ENCODE measurements at places on chromosomes 11 and 22.

- DNase-seq: peak; percentile 88
Measured at GRCh38 chr22:39170825-39171622, 18.5 kb upstream of the CBX7 start.

GRCh38 chr22:46074771-46075551 is 75.4 kb upstream of the PPARA start:
- DNase-seq: peak; percentile 33

- DNase-seq: no peak
Measured at GRCh38 chr11:34067383-34068065, 16.0 kb downstream of the CAPRIN1 start.

GRCh38 chr11:74142624-74143023 is 28.2 kb downstream of the C2CD3 start:
- no peak for DNase-seq

- DNase-seq: no peak
Measured at GRCh38 chr11:117332843-117333242, 5.2 kb downstream of the CEP164 start.

- DNase-seq: no peak
Measured at GRCh38 chr11:2713661-2714462, 14.1 kb upstream of the KCNQ1OT1 start.

- no peak for DNase-seq
Measured at GRCh38 chr11:31646216-31646615, 136.6 kb downstream of the ELP4 start.

DNA sequence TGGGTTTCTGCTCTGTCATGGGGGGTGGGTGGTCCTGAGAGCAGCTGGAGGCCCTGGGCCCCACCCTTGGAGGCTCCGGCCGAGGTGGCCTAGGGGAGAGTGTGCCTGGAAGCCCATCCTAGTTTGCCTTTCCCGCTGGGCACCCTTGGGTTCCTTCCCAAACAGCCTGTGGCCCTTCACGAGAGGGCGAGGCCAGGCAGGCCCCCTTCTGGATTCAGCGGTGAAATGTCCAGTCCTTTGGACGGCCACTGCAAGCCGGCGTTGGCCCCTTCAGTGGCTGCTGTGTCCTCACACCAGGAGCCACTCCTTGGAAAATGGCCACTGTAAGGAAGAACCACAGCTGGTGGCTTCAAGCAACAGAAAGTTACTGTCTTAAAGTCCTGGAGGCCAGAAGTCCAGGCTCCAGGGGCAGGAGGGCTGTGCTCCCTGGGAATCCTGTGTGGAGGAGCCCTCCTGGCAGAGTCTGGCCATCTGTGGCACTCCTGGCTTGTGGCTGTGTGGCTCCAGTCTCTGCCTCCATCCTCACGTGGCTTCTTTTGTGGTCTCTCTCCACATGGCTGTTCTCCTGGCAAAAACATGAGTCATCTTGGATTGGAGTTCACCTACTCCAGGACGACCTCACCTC is 854.1 kb downstream of the TBC1D22A start:
- peak; percentile 14 for DNase-seq

GRCh38 chr11:57646799-57647303 is 2.9 kb downstream of the YPEL4 start:
- peak; percentile 55 for DNase-seq

DNA sequence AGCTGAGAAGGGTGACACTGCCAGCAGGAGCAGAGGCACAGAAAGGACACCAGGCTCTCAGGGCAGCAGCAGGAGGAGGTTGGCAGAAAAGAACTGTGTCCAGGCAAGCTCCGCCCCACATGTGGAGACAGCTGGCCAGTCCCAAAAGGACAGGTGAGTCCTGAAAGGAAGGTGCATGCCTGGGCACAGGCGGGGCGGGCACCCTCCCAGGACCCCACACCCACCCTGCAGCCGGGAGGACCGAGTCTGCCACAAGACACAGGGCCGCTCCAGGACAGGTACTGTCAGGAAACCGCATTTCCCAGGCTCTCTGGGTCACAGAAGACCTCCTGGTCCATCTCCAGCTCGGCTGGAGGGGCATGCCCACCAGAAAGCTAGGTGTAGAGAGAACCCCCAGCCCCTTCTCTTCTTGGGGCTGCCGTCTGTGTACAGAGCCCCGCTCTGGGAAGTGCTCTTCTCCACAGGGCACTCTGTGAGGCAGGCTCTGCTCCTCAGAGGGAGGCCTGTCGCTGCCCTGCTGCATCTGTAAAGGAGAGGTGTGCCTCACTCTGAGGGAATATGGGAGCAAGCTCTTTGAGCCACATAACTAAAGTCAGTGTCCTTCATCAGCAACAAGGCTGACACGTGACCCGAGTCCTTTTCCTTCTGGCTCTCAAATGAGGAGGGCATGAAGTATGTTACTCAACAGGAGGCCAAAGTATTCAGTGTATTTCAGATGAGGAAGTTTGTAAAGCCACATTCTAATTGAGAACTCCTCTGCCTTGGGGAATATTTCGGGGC is 50.5 kb downstream of the CLTCL1 start:
- no peak for DNase-seq

DNA sequence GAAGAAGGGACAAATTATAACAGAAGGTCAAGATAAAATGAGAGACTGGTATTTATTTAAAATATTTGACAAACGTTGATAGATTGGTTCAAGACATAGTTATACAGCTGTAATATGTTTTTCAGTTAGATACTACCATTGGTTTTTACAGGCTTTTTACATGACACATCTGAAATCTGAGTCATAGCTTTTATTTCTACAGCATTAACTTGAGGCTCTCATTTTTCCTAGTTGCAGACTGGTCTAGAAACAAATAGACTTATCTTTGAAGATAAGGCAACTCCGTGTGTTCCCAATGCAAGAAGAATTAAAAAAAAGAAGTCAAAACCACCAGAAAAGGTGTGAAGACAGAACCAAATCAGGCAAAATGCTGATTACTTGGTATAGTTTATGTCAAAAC is 31.3 kb downstream of the CEP57 start:
- no peak for DNase-seq

DNA sequence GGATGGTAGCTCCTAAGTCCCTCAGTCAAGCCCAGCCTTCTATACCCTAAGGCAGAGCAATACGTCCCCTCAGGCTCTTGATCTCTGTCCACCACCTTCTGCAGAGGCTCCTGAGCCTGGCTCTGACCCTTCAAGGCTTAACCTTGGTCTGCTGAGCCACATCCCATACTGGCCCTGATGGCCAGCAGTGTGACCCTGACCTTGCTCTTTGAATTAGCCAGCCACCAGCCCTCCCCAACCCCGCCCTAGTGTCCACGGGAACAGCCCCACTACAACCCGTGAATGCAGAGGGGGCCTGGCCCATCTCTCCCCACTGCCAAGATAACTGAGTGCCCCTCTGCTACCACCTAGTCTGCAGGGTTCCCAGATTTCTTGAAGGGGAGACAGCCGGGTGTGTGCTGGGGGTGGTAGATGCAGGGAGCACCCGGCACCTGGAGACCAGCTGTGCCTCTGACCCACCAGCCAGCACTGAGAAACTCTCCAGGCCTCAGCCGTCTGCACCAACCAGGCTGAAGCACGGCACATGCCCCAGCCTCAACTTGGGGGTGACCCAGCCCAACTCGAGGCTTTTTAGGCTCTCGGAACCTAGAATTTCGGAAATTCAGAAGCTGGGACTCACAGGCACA is 6.2 kb downstream of the ARAP1 start:
- DNase-seq: no peak

DNA sequence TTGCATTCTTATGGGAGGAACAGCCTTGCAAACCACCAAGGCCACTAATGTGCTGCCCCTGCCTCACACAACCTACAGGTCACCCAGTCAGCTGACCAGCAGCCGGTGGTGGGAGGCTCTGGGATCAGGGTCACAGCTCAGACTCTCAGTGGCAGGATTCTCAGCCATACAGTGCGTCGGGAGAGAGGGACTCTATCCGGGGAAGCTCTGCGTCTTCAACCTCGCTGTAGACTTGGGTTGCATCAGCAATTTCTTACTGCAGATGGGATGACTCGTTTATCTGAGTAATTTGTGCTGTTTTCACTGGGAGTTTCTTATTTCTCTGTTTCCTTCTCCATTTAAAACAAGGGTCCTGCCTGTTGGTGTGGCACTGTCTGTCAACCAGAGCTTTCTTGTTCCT is 257.7 kb downstream of the TBC1D22A start:
- no peak for DNase-seq

GRCh38 chr11:93686812-93687211 is 25.3 kb downstream of the CEP295 start:
- DNase-seq: no peak

GRCh38 chr22:30301995-30302809 is 12.9 kb upstream of the CASTOR1 start:
- peak; percentile 70 for DNase-seq

GRCh38 chr11:4071914-4072313 is 22.7 kb upstream of the RRM1 start:
- DNase-seq: peak; percentile 35

DNA sequence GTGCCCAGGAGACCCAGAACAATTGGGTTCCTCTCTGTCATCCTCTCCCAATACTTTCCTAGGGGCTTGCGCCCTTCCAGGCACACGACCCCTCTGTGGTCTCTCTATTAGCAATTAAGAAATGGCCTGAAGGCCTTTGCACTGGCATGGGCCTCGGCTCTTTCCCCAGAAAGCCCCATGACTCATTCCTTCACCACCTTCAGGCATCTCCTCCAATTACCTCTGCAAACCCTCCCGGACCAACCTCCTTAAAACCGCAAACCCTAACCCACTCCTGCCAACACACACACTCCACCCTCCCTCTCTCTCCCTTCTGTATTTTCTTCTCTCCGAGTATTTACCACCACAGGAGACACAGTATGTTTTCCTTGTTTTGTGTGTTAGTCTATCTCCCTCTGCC is 36.7 kb downstream of the LARGE1 start:
- no peak for DNase-seq

GRCh38 chr11:126191379-126192073 is 19.9 kb downstream of the RPUSD4 start:
- DNase-seq: no peak

DNA sequence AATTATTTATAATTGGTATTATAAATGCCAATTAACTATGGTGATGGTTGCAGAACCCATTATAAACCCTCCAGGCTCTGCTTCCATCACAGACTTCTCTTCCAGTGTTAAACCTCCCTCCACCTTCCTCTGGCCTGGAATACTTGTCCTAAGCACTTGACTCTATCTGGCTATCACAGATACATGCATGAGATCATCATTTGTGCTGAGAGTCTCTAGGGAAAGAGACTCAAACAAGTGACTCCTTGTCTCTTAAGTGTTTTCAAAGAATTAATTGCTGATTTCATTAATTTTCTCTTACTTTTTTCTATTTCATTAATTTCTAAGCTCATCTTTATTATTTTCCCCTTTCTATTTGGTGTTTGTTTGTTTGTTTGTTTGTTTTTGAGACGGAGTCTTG is 29.1 kb downstream of the RTL6 start:
- DNase-seq: no peak

DNA sequence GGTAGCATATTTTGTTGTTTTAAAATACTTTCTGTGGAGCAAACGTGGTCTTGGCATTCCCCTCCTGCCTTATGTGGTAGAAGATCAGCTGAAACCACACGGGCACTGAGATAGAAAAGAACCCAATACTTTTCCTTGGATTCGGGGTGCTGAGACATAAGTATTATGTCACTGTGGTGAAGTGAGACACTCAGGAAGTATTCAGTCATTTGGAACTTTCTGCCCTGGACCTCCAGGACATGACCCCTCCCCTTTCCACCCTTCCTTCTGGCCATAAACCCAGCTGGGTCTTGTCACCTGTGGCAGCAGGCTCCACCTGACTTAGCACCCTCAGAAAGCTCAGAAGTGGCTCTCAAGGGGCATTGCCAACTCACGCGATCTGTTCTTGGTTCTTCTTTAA is 123.4 kb downstream of the SWAP70 start:
- DNase-seq: no peak

Data from stomach (tissue), 19 donors.